ENCODE measurements at places on chromosomes 3 and 15. TPM values are rescaled to one million over a fixed set of nuclear protein-coding genes. Genes with fewer than 3 reads are reported as not detected.

UNC13C gene
- 10.1 TPM for polyA plus RNA-seq

MOBP gene
- polyA plus RNA-seq, result 0.30 TPM

CYP1A2 gene
- polyA plus RNA-seq, result 0.16 TPM

COL6A6 gene
- polyA plus RNA-seq, result 0.86 TPM

HRG gene
- polyA plus RNA-seq, result 2.5 TPM

FAM107A gene
- 4.4 TPM for polyA plus RNA-seq

MESP2 gene
- polyA plus RNA-seq, result 0.47 TPM

UPK1B gene
- 7.1 TPM for polyA plus RNA-seq

MGA gene
- polyA plus RNA-seq, result 31.6 TPM

SPINK8 gene
- polyA plus RNA-seq, result not detected

ZNF774 gene
- polyA plus RNA-seq, result 5.8 TPM

LIPC gene
- 16.0 TPM for polyA plus RNA-seq

PTPRG gene
- polyA plus RNA-seq, result 84.6 TPM

CAND2 gene
- polyA plus RNA-seq, result 11.3 TPM
